Activated CD4-positive, alpha-beta T cell treated with anti-CD3 and anti-CD28 coated beads for 24 hours (primary cell): ENCODE measurements at places on chromosomes 12 and 14.

- no peak for DNase-seq
These were observed 58.5 kb downstream of the CAPS2 start for GRCh38 chr12:75271576-75271975.

DNA sequence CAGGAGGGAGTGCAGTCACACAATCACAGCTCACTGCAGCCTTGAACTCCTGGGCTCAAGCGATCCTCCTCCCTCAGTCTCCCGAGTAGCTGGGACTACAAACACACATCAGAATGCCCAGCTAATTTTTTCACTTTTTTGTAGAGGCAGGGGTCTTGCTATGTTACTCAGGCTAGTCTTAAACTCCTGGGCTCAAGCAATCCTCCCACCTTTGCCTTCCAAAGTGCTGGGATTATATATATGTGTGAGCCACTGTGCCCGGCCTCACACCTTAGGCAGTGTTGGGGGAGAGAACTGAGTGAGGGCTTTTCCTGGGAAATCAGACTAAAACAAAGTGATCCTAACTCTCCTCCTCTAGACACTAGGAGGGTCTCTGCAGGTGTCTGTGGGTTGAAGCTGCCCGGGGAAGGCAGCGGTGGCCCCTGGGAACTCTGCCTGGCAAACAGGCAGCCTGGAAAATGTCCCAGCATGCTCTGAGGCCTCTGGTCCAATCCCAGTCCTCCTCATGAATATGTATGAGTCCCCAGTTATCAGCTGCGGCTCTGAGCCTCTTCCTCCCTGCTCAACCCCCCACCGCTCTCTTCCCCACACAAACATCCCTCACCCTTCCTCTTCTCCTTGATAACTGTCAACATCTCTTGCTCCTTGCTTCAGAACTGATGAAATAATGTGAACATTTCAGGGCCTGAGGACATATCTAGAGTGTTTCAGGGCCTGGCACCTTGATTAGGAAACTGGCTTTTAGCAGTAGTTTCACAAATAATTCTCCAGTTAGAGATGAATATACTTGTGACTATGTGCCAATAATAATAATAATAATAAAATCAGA lies 7.9 kb upstream of the NAA25 start:
- DNase-seq, result no peak

- DNase-seq, result no peak
These were observed 4.0 kb downstream of the NCOR2 start for GRCh38 chr12:124563401-124563800.

GRCh38 chr12:10615532-10615931 lies 2.1 kb upstream of the MAGOHB start:
- DNase-seq, result no peak

- DNase-seq, result no peak
These were observed 150.3 kb upstream of the ARHGAP5 start for GRCh38 chr14:31926652-31927347.
